ENCODE measurements at places on chromosomes 12 and 14. TPM values are rescaled to one million over a fixed set of nuclear protein-coding genes. Genes with fewer than 3 reads are reported as not detected.

- no peak overlapping the region for H3K27ac ChIP-seq
- H3K27me3 ChIP-seq, result no peaks in the 10 kb centered on the region
- DNase-seq, result no peak
- H3K4me1 ChIP-seq, result peaks cover 17% of the 10 kb centered on the region
- no peak overlapping the region for H3K4me3 ChIP-seq
- no peaks in the 10 kb centered on the region for H3K36me3 ChIP-seq
Measured at GRCh38 chr12:108914121-108914531, 34.2 kb downstream of the DAO start.

- H3K4me1 ChIP-seq, result no peaks in the 10 kb centered on the region
- peaks cover 29% of the 10 kb centered on the region for H3K36me3 ChIP-seq
- no peak overlapping the region for H3K4me3 ChIP-seq
- DNase-seq, result no peak
Measured at GRCh38 chr14:69373104-69373503, 25.0 kb downstream of the ERH start.

DNA sequence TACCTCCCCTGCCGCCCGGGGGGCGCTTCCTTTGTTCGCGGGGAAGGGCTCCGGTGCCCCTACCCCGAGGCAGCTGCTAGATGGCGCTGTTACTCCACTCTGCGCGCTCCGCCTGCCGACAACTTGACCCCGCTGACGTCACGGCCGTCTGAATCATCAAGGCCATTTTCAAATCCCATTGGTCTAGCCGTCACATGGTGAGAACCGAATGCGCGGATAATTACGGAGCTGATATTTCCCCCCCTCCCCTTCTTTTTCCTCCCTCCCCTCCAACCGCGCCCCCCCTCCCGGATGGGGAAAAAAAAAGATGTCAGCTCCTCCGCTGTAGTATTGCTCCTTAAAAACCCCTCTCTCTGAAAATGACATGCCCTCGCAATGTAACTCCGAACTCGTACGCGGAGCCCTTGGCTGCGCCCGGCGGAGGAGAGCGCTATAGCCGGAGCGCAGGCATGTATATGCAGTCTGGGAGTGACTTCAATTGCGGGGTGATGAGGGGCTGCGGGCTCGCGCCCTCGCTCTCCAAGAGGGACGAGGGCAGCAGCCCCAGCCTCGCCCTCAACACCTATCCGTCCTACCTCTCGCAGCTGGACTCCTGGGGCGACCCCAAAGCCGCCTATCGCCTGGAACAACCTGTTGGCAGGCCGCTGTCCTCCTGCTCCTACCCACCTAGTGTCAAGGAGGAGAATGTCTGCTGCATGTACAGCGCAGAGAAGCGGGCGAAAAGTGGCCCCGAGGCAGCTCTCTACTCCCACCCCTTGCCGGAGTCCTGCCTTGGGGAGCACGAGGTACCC is at the start of gene HOXC10:
TSS of gene HOXC10 (plus strand) at position 246 of the 791 bp plus-strand sequence. CDS start at position 360, 114 bp downstream.
- peak within 1 kb of the TSS; percentile 8 for H3K4me3 ChIP-seq
- H3K27me3 ChIP-seq, result no peaks in the 10 kb centered on the region
- H3K4me1 ChIP-seq, result peaks cover 22% of the 10 kb centered on the region
- H3K27ac ChIP-seq, result no peak within 1 kb of the TSS

- H3K27me3 ChIP-seq, result no peaks in the 10 kb centered on the region
- H3K4me1 ChIP-seq, result peaks cover 5% of the 10 kb centered on the region
- H3K27ac ChIP-seq, result no peak overlapping the region
- H3K4me3 ChIP-seq, result no peak overlapping the region
Measured at GRCh38 chr14:23175823-23176222, 7.6 kb downstream of the SLC7A8 start.

DNA sequence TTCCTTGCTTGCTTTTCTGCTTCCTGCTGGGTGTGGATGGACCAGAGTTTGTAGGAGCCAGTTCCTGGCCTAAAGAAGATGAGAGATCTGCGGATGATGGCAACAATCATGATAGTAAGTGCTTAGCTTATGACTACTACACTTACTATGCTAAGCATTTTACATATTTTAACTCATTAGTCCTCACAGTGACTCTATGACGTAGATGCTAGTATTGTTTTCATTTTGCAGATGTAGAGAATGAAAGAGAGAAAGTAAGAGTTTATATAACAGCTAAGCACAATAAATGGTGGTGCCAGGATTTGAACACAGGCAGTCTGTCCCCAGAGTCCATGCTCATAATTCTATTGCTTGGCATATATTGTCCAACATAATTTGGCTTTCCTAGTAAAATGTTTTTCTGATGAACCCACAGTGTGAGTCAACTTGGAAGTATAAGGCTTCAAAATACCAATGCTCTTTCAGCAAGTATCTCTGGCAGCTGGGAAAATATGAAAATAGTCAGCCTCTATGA is 363.2 kb upstream of the DDHD1 start:
- no peak for DNase-seq
- no peaks in the 10 kb centered on the region for H3K36me3 ChIP-seq
- no peak overlapping the region for H3K27ac ChIP-seq
- no peaks in the 10 kb centered on the region for H3K27me3 ChIP-seq
- no peaks in the 10 kb centered on the region for H3K4me1 ChIP-seq
- no peak overlapping the region for H3K4me3 ChIP-seq

DNA sequence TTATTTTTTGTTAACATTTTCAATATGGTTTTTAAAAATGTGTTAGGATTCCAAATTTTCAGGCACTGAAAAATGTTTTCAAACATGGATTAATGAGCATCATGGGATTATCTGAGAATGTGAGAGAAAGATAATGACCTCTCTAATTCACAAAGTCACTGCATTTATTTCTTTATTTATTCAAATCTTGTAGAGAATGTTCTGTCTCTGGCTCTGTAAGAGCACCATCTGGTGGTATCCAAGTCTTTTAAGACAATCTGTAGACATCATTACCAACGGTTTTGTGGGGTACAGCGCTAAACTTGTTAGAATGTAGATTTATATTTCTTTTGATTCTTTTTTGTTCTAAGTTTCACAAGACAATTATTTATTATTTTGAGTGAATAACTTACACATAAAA is 956.0 kb upstream of the NOVA1 start:
- H3K4me1 ChIP-seq, result no peaks in the 10 kb centered on the region
- H3K27ac ChIP-seq, result no peak overlapping the region
- no peaks in the 10 kb centered on the region for H3K27me3 ChIP-seq
- DNase-seq, result no peak

MRPL52 gene
- 76.7 TPM for total RNA-seq

GALNT16 gene
- total RNA-seq, result 16.3 TPM

TAS2R42 gene
- not detected for total RNA-seq

GRCh38 chr14:29028973-29029582 is 262.5 kb downstream of the FOXG1 start:
- H3K4me1 ChIP-seq, result no peaks in the 10 kb centered on the region
- H3K27ac ChIP-seq, result no peak overlapping the region
- H3K4me3 ChIP-seq, result no peak overlapping the region
- no peak for DNase-seq
- H3K27me3 ChIP-seq, result no peaks in the 10 kb centered on the region
- H3K36me3 ChIP-seq, result no peaks in the 10 kb centered on the region

- no peak overlapping the region for H3K4me3 ChIP-seq
- no peak overlapping the region for H3K27ac ChIP-seq
- no peaks in the 10 kb centered on the region for H3K36me3 ChIP-seq
- no peaks in the 10 kb centered on the region for H3K27me3 ChIP-seq
- DNase-seq, result no peak
Measured at GRCh38 chr14:28373721-28374120, 392.9 kb upstream of the FOXG1 start.

DNA sequence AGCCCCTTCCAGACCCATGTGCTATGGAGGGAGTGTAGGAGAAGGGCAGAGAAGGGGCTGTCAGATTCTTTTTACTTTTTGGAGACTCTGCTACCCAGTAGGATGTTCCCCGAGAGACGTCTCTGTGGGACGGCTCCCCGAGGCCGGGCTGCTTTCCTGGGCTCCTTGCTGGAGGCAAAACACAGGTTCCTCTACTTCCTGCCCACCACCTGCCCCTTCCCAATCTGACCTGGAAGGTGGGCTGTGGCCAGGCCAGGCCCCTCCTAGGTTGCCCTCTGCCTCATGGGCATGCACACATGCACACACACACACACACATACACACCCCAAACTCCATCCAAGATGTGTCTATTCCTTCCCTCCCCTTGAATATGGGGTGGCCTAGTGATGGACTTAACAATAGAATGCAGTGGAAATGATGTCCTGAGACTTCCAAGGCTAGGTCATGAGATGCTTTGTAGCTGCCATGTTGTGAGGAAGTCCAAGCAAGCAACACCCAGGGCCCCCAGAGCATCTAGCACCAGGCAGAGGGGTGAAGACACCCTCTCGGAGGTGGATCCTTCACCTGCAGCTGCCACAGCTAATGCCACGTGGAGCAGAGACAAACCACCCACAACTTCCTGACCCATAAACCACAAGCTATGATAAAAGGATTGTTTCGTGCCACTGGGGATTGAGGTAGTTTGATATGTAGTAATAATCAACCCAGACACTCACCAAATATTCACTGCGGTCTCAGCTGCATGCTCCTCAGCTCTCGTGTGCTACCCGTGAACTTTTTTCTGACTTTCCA is 1.6 kb upstream of the ASB2 start:
- H3K4me3 ChIP-seq, result no peak overlapping the region
- no peak for DNase-seq
- no peaks in the 10 kb centered on the region for H3K36me3 ChIP-seq
- H3K4me1 ChIP-seq, result no peaks in the 10 kb centered on the region
- no peak overlapping the region for H3K27ac ChIP-seq

- H3K27ac ChIP-seq, result peak overlapping the region; percentile 72
- H3K4me3 ChIP-seq, result no peak overlapping the region
- peaks cover 45% of the 10 kb centered on the region for H3K4me1 ChIP-seq
- no peak for DNase-seq
- H3K27me3 ChIP-seq, result no peaks in the 10 kb centered on the region
Measured at GRCh38 chr12:116423094-116423493, 136.1 kb upstream of the MAP1LC3B2 start.

DNA sequence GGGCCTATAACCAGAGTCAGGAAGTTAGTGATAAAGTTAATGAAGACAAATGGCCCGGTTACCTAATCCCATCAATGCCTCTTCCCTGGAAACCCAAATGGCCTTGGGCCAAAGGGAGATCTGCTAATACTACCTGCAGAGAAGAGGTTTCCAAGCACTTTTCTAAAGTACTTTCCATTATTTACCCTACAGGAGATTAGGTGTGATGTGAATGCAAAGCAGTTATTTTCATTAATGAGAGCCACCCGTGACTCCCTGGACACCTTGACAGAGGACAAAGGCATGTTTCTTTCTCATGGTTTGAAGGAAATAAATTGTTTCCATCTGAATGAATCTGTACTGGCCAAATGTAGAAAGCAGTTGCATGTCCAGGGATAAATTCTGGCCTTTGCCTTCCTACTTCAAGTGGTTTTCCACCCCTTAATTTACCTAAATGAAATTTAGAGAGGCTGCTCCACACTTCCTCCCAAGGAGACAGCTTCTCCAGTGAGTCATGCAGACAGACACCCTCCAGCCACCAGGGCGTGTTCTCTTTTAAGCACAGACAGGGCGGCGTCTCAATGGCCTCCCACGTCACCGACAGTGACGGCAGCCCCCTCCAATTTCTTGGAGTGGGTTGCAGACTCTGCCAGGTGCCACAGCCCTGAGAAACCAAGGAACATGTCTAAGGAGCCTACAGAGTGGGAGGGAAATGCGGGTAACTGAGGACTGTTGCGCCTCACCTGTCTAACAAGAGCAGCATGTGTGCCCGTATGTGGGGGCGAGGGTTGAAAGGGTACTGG is 43.9 kb upstream of the GNPNAT1 start:
- peak; percentile 60 for DNase-seq
- H3K27ac ChIP-seq, result no peak overlapping the region
- H3K4me3 ChIP-seq, result no peak overlapping the region
- H3K36me3 ChIP-seq, result no peaks in the 10 kb centered on the region
- H3K4me1 ChIP-seq, result 0 out of 2 replicates have a peak, but pooled peaks cover 7% of the 10 kb centered on the region

NR2C1 gene
- 24.2 TPM for total RNA-seq

TAS2R13 gene
- total RNA-seq, result 2.6 TPM

DNA sequence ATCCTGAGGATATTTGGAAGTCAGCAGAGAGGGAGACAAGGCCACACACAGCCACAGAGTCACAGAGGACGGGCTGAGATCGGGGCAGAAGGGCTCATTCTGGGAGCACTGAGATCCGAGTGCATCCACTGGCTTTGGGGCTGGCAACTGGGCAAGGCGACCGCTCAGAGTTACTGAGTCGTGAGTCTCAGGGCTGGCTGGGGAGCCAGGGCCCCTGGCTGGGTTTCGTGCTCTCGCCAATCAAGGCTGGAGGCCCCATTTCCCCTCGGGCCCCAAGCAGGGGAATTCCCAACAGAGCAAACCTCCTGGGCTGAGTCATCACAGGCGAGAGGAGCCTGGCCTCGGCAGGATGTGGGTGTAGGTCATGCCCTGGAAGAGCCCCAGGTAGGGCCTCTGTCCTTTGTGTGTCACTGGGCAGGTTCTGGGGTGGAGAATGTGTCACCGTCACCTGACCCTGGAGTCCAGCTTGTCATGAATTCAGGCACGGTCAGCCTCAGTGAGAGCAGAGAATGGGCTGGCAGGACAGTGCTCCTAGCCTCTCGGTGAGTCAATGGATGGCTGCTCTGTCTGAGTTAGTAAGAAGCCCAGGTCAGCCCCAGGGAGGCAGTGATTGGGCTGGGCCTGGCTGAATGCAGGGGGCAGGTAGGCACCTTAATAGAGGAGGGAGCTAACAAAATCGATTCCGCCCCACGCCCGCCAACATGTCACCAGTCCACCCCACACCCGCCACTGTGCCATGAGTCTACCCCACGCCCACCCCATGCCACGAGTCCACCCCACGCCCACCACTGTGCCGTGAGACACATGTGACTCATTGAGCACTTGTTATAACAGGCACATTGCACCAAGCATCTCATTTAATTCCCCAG is 16.9 kb downstream of the ASB2 start:
- peak overlapping the region; percentile 73 for H3K27ac ChIP-seq
- H3K4me3 ChIP-seq, result no peak overlapping the region
- H3K27me3 ChIP-seq, result no peaks in the 10 kb centered on the region
- no peaks in the 10 kb centered on the region for H3K36me3 ChIP-seq
- DNase-seq, result peak; percentile 80

All from PC-9 (cell line).